ENCODE measurements at places on chromosomes 12 and 14.

DNA sequence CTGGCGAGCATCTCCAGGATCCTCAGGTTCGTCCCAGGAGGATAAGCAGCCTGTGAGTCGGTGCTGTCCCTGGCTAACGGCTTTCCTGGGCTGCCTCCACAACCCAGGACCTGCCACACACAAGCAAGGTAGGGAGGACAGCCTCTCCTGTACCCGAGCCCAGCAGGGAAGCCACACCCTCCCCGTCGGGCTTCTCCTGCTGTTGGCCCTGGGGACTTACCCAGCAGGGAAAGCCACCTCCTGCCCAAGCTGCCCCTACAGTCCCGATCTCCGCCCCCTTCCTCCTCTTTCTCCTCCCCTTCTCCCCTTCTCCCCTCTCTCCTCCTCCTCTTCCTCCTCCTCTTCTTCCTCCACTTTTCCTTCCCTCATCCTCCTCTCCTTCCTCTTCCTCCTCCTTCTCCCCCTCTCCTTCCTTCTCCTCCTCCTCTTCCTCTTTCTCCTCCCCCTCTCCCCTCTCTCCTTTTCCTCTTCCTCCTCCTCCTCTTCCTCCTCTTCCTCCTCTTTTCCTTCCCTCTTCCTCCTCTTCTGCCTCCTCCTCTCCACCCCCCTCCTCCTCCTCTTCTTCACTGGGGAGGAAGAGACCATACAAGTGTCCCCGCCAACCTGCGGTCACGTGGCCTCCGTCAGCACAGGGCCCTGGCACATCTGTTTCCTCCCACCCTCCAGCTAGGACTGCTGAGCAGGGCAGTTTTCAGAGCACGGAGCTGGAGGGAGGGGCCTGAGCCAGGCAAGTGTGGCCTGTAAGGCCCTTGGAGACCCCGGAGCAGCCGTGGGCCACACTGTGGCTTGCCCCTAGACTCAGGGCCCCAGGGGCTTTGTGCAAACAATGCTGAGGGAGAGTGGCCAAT, 17.3 kb upstream of the RFLNA start:
- DNase-seq: no peak

GRCh38 chr14:55850825-55851241, 267.4 kb upstream of the PELI2 start:
- DNase-seq: no peak

- no peak for DNase-seq
Observed at GRCh38 chr12:83114966-83115365, 428.3 kb downstream of the TMTC2 start.

DNA sequence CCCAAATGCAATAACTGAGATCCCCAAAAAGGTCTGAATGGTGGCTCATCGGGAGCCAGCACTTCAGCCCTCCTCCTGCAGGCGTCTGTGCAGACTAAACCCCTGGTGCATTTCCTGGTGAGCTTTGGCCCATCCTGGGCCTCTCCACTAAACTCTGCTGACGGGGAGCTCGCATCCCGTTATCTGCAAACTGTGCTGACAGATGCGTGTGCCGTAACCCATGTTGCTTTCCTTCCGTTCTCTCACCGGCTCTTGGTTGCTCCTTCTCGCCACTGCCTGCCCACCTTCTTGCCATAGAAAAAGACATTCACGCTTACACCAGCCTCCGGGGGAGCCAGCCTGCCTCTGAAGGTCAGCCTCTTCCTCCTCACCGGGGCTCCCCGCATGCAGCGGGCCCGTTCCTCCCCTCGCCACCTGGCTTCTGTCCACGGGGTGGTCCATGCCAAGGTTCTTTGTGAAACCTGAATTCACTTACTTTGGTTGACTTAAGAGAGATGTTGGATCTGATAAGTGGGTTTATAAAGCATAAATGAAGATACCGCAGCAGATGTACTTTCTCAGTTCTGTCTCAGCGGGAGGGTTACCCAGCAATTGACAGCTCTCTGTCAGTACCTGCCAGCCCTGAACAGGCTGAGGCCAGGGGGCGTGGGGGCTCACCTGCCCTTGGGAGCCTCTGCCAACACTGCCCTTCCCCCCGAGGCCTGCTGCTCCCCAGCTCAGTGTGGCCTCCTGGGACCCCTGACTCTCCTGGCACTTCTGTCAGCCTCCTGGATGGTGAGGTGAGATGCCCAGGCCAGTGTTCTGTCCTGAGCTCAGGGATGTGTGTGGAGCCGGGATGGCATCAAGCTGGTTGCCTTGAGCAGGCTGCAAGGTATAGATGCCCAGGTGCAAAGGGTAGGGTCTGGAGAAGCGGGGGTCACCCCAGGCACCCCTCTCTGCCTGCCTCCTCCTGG, 14.2 kb downstream of the ZFYVE21 start:
- no peak for DNase-seq

- no peak for DNase-seq
Observed at GRCh38 chr14:100078997-100079725, 13.9 kb downstream of the EVL start.

DNA sequence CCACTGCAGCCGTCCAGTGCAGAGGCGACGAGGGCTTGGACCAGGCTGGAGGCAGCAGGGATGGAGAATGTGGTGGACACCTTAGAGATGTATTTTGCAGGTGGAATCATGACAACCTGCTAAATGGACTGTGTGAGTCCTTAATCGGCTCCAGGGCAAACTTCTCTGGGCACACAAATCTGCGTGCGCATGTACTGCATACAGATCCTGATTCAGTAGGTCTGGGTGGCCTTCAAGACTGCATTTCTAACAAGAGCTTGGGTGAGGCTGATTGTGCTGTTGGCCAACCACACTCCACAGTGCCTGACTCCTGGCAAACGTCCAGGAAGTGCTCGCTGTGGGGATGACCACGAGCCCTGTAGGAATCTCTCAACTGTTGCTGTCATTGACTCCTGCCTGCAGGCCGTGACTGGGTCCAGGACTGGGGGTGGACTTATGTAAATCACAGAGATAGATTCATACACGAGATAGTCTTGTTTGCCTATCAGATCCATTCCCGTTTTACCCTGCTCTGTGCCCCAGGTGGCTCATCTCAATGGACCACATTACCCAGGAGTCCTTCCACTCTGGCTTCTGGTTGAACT, 27.2 kb downstream of the JDP2 start:
- DNase-seq: no peak

DNA sequence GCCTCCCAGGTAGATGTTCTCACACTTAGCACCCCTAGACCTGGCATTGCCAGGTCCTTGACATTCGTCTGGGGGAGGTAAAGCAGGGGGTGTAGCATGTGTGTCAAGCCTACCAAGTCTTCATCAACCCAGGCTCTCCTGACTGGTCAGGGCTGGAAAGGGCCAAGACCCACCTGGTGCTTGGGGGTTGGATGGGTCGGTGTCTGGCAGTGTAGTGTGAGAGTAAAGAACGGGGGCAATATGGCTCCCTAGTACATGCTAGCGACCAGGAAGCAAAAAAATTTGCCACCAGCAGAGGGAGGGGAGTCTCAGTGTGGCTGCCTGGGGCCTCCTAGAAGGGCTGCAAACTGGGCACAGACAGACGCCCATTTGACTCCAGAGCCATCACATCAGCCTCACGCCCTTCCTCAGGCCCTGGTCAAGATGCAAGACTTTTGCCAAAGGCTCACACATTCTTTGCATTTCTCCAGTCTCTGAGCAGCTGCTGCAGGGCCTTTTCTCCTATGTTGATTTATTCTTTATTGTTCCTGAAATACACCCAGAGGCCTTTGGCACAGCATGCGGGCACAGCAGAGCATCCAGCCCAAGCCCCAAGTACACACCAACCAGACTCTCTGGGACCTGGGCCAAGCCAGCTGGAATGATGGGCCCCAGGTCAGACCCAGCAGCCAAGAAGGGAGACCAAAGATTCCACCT, 38.3 kb upstream of the PNMA1 start:
- DNase-seq: no peak

GRCh38 chr12:5232826-5233500, 189.3 kb downstream of the KCNA5 start:
- DNase-seq: no peak

Measured in germinal center (tissue), 1 donor.